Stimulated activated CD4-positive, alpha-beta T cell treated with anti-CD3 and anti-CD28 coated beads, Interleukin-12 subunit alpha, Interleukin-12 subunit beta, amount 100 ng/mL, for 4 hours (primary cell): ENCODE measurements at places on chromosomes 5 and 9.

DNA sequence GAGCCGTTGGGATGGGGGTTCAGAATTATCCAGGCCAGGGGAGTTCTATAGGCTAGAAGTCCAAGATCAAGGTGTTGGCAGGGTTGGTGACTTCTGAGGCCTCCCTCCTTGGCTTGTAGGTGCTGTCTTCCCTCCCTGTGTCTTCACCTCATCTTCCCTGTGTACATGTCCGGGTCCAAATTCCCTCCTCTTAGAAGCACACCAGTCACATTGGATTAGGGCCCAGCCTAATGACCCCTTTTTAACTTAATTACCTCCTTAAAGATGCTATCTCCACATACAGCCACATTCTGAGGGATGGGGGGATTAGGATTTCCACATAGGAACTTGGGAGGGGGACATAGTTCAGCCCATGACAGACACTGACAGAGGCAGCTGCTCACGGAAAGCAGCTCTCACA lies 12.1 kb downstream of the LRSAM1 start:
- no peak for DNase-seq

- no peak for DNase-seq
Measured at GRCh38 chr5:124240732-124241131, 505.7 kb downstream of the ZNF608 start.

GRCh38 chr9:37990404-37991015 lies 78.5 kb downstream of the SHB start:
- no peak for DNase-seq

DNA sequence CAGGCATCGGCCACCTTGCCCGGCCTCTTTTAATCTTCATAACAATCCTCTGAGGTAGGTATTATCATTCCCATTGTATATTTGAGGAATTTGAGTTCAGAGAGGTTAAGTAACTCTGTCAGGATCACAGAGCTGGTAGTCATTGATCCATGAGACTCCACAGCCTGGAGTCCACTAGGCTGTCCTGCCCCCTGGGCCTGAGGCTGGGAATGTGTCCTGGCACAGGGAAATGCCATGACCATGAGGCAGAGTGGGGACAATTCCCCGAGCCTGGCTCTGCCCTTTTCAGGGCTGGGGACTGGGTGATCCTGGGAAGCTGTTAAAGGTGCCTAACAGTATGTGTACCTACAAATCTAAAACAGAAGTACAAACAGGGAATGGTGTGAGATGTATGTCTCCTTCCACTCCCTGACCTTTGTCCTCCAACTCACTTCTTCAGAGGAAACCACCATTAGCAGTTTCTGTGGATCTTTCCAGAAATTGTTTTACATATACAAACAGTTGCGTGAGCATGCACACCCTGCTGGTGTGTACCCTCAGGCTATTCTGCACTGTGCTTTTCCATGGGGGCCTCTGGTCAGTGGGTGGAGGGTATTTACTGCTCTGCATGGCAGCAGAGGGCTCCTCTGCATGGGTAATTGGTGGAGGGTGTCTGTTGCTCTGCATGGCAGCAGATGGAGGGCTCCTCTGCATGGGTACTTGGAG lies 53.8 kb downstream of the NDST1 start:
- no peak for DNase-seq

GRCh38 chr9:90578126-90578815 lies 64.4 kb downstream of the DIRAS2 start:
- DNase-seq = no peak

- DNase-seq = no peak
Measured at GRCh38 chr9:9730174-9730573, 882.6 kb downstream of the PTPRD start.

GRCh38 chr9:27441741-27442070 lies 82.4 kb upstream of the IFNK start:
- no peak for DNase-seq

DNA sequence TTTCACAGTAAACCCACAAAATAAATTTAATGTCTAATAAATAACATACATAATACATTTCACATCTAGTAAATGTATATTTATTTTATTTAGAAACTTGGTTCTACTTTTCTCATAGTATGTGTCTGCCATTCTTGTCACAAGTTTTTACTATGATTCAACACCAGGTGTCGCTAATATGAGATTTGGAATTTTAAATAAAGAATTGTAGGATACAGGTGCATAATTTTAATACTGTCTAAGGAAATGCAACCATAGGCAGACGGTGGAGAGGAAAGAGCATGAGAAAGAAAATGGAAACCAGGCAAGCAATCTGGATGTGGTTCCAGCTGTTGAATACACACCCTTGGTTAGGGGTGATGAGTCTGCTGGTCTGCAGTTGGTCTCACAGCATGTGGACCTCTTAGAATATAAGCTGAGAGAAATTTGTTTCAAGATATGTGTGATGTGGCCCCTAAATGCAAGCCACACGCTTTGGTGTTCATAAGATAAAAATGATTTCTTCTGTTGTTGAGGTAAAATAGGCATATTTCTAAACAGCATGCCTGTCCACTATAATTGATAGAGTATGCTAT lies 114.7 kb upstream of the TXNDC8 start:
- DNase-seq = no peak

DNA sequence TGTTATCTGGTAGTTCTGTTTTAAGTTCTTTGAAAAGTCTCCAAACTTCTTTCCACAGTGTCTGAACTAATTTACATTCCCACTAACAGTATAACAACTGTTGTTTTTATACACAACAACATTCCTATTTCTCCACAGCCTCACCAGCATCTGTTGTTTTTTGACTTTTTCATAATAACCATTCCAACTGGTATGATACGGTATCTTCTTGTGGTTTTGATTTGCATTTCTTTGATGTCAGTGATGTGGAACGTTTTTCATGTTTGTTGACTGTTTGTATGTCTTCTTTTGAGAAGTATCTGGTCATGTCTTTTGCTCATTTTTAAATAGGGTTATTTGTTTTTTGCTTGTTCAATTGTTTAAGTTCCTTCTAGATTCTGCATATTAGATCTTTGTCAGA lies 12.6 kb upstream of the GRAMD2B start:
- no peak for DNase-seq

DNA sequence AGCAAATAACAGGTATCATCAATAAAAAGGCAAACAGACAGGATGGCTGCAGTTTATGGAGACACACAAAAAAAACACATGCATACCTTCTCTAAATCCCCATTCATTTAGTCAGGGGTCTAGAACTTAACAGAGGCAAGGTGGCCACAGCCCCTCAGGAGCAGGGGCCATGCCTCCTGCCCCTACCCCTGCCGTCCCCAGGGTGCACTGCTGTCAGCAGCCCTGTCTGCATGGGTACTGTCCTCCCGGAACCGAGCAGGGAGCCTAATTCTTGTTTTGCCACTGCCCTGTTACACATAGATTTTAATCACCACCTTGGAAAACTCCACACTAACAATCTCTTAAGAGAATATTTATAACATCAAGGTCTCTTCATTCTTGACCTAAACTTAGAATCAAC lies 39.0 kb downstream of the ADAMTS12 start:
- DNase-seq = no peak

GRCh38 chr9:69175486-69175885 lies 1.4 kb downstream of the TJP2 start:
- DNase-seq = no peak

DNA sequence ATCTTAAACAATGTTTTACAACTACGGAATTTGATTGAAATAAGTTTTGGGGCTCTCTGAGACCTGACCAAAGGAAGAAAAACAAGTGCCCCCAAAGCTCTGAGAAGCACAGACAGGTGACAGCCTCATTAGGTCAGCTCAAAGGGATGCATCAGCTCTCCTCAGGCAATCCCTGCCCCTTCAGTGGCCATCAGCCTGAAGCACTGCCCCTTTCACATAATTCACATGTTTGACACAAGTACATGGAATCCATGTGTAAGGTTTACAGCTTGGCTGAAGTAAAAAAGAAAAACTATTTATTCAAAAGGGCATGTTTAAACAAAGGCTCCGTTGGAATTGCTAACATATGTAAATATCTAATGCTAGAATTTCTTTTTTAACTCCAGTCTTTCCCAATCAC lies 56.3 kb downstream of the TSSK1B start:
- no peak for DNase-seq

DNA sequence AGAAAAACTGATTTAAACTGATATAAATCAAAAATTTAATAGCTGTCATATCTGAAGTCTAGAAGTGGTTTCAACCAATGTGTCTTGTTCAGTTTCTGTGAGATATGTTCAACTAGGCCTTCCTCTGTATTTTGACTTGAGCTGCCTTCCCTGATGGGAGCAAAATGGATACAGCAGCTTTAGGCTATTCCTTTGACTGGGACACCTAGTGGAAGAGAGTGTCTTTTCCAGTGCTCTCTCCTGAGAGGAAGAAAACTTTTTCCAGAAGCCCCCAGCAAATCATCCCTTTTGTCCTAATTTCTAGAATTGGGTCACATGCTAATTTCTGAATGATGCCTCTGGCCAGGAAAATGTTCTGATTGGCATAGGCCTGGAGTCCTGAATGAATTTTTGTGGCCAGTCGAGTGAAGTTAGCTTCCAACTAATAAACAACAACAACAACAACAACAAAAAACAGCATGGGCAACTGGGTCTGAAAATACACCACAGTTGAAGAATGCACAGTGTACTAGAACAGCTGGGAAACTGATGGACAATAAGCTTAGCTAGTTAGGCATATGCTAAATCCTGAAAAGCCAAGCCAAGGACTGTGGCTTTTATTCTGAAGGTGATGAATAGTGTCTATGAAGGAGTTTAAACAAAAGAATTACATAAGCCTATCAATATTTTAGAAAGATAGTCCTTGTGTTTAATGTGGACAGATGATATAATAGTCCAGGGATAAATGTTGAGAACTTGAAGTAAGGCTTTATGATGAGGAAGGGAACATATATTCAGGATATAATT lies 125.7 kb downstream of the FBN2 start:
- no peak for DNase-seq

- no peak for DNase-seq
Measured at GRCh38 chr9:80185112-80185738, 613.5 kb downstream of the TLE4 start.

- DNase-seq = peak; percentile 75
Measured at GRCh38 chr9:112348257-112349007, 15.0 kb upstream of the PTBP3 start.

DNA sequence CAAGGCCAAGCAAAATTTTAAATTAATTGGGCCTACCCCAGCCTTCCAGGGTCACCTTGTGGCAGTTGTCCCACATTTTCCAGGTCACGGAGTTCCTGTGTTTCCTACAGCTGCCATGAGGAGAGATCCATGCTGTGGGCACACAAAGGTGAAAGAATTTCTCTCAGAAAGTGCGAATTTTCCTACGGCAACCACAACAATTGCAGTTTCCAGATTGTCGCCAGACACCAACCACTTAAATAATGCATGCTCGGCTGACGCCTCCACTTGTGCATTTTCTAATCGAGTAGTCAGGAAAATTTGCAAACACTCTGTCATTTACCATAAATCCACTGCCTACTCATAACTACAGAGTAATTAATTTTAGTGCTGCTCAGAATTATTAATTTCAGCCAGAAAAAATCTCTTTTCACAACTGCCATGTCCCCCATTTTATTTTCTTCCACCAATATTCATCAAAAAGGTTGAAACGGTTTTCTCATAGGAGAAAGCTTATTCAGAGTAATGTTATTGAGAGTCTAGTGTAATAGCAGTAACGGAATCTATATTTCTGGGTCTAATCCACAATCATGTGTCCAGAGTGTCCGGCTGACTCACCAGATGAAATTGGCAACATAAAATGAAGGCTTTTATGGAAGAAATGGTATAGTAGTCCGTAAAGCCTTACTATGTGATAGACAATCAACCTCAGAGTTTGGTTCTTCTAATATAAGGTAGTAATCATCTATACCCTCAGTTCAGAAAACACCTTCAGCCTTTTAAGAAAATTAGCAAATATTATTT lies 389.8 kb downstream of the NR2F1-AS1 start:
- no peak for DNase-seq

DNA sequence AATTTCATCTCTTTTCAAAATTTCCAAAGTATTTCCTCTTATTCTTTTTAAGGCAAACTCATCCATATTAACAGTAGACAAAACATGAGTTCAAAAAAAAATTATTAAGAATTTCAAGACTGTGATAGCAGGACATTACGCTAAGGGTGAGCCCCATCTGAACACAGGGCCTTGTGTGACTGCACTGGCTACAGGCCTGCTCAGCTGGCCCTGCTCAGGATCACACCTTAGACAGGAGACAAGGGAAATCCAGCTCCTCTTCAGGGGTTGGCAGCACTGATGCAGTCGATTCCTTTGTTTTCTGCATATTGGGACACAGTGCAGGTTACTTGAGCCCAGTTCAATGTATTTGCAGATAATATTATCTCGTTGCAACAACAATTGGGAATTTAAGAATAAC lies 444.7 kb downstream of the PLK2 start:
- no peak for DNase-seq

DNA sequence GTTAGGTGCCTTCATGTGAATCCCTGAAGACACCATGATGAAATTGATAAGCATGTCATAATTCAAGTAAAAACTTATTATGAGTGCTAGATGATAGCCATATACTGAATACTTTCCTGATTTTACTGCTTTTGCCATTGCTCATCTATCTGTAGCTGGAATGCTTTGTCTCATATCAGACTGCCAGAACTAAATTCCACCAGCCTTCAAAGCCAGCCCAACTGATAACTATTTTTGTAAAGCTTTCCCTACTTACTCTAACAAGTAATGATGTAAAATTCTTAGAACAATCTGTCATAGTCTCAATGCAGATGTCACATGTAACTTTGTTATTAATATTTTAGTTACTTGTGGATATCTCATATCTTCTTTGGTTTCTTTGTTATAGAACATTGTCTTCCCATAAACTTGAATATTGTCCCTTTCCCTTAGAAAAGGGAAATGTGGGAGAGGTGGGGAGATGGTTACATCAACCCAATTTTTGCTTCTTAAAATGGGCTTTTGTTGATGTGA lies 128.3 kb downstream of the ZCCHC7 start:
- no peak for DNase-seq

- no peak for DNase-seq
Measured at GRCh38 chr9:6829027-6829426, 71.3 kb downstream of the KDM4C start.

DNA sequence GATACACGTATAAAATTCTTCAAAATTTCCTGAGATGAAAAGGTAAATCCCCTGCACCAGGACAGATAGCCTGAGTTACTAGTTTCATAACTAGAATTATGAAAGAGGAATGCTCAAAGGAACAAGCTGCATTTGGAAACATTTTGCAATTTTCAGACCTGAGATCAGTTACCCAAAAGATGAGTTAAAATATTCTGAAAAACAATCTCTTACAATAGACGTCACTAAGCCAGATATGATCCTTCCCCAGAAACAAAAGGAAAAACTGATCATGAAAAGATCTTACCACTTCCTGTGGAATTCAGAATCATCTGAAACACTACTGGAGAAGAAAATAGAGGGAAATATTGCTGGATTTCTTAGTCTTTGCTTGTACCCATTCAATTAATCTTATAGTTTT lies 204.7 kb downstream of the ARRDC3 start:
- no peak for DNase-seq

DNA sequence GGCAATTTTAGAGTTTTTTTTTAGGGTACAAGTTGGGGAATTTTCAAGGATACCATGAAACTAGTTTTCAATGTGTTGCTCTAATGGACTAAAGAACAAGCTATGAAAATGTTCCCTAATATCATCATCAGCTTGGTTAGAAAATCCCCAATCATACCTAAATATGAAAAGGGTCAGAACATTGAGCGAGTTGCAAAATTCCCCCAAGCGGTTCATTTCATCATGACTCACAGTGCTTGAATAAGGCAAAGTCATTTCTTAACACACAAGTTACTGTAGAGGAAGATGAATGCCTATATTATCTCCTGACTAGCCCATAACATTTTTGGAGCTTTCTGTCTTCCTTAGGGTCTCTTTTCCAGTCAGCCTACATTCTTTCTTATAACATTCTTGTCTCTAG lies 62.7 kb downstream of the ST8SIA4 start:
- no peak for DNase-seq
